Stimulated activated CD8-positive, alpha-beta memory T cell treated with anti-CD3 and anti-CD28 coated beads, Interleukin-4, amount 100 ng/mL, for 4 hours (primary cell): ENCODE measurements at places on chromosomes 16 and 17.

DNA sequence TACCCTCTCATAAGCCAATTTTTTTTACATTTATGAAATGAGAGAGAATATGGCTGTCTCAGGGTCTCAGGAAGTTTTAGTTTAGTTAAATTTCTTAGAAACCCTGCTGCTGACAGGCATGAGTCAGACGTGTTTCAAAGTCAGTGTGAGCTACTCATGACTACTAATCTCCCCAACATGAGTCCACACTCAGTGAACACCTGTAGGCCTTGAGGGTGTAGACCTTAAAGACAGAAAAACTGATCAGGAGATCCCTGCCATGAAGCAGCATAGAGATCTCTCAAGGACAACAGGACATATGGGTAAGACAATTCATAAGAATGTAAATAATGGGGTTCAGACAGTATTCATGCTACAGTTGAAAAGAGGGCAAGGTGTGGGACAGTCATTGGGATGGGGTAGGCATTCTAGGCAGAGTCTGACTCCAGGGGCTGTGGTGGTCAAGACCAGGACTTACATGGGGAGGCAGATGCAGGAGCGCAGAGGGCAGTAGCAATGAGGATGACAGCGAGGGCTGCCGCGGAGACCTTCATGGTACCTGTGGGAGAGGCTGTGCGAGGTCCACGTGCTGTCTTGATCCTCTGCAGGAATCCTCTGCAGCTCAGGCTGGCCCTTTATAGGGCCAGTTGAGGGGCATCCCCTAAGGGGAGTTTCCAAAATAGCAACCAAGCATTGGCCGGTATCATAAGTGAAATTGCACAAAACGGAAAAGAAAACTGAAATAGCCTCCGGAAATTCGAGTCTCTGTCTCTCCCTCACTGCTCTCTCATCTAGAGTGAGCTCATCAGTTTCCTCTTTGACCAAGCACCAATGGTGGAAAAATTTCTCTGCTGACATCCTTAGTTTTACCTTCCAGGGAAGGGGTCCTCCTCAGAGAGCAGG lies at the start of gene CCL5:
Gene CCL5 (minus strand): TSS at position 588 of the 882 bp plus-strand sequence.
- no peak for DNase-seq

DNA sequence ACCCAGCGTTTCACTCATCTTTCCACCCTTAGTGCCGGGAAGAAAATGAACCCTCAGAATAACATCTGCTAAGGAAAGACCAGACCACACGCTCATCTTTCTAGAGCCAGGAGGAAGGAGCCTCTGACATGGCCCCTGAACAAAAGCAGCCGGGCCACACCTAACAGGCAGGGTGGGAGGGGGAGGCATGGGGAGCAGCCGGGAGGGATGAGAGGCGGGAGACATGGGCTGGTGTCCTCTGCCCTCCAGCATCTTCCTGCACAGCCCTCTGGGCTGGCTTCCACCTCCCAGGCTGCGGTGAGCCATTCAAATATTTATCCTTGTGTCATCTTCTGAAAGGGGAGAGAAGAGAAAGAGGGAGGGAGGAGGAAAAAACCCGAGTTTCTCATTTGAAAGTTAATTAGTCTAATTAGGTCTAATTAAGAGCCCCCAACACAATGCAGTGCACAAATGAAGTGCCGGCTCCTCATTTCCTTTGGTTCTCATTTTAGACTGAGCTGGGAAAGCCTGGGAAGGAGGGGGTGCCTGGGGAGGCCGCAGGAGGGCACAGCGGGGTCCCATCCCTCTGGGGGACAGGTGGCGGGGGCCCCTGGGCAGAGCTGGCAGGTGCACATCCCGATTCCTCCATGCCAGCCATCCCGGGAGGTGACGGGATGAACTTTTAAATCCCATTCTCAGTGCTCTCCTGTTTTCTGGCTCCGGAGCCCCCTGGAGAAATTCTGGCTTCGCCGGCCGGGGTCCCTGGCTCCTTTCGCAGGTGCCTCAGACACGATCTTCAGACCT lies 90.5 kb downstream of the ENGASE start:
- no peak for DNase-seq

GRCh38 chr17:27506348-27507218 lies 50.3 kb downstream of the KSR1 start:
- no peak for DNase-seq

GRCh38 chr17:10699856-10700255 lies 2.5 kb downstream of the ADPRM start:
- no peak for DNase-seq

- no peak for DNase-seq
Observed at GRCh38 chr17:69227541-69227940, 1.1 kb downstream of the ABCA10 start.

DNA sequence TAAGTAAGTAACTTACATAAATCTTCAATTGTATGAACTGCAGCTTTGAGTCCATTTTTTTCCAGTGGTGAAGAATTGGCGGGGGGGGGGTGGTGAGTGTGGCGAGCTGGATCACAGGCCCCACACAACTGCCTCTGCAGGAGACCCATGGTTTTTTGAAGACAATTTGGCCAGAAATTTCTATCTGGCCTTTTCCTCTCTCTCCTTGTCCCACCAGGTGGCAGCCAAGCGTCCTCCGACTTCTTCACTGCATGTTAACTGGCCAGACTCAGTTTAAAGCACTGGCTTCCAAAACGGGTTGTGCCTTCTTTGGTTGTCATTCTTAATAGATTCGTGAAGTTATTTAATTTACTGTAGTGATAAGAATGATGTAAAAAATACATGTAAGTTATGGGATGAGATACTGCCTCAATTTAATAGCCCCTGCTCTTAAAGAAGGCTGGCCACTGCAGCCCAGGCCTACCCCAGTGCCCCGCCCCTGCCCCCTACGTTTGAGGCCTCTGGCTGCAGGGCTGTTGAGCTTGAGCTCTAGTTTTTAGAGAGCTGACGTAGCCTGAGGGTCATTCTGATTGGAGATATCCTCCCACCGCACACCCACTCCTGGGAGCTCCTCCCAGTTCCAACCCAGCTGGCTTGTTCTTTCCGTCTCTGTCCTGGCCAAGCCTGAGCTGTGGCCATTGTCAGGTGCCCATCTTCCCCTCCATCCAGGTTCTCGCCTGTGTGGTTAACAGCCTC lies 36.4 kb downstream of the AKAP1 start:
- no peak for DNase-seq

DNA sequence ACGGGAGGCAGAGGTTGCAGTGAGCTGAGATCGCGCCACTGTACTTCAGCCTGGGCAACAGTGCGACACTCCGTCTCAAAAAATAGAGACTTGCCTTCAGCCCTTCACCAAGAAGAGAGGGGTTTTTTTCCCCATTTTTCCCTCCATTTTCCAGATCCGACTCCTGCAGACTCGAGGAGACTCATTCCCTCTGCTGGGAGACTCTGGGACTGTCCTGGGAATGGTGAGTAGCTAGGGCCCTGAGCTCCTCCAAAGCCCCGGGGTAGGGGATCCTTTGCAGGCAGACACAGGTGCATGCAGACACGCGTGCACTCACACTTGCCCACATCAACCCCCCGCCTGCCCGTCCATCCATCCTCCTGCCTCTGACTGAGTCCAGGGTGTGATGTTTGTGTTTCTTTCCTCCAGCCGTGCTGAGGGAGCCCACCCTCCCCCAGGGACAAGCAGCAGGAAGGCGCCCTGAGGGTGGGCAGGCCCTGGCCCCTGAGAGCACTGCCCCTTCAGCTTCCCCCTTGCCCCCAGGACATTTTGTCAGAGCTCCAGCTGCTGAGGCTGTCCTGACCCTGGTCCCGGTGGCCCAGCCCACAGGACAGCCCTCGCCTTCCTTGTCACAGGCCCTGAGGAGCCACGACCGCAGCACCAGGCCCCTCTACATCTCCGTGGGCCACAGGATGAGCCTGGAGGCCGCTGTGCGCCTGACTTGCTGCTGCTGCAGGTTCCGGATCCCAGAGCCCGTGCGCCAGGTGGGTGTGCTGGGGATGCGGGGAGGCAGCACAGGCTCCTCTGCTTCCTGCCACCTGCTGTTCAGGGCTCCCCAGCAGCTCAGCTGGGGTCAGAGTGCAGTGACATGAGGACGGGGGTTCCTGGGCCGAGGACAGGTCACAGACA lies 10.2 kb downstream of the ENDOV start:
- no peak for DNase-seq

DNA sequence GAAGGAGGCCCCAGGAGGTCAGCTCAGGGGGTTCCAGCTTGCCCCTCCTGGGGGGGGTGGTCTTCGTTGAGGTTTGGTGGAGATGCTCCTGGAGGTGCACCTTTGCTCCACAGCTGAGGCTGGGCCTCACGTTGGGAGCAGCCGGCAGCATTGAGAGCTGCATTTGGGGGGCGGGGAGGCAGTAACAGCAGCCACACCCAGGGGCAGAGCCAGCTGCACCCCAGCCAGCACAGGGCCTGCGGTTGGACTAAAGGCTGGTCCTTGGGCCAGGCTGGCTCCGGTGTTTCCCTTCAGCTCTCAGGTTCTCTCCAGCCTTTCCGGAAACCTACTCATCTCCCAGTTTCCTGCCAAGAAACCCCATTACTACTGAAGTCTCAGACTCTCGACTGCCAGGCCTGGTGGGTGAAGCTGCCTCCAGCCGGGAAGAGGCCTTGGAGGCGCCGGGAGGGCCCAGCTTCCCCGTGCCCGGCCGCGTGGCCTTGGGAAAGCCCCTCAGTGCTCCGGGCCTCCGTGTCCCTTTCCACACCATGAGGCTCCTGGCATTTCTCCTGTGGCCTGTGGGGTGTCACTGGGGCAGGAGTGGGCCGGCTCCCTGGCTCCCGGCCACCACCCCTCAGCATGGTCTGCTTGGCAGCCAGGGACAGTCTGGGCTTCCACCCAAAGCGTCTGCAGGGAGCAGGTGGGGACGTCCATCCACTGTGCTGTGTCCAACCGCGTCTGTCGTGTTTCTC lies 14.0 kb upstream of the BAIAP2 start:
- no peak for DNase-seq

- no peak for DNase-seq
Observed at GRCh38 chr17:5608399-5609112, 24.2 kb upstream of the NLRP1 start.
